ENCODE measurements at places on chromosomes 16 and 17. TPM values are rescaled to one million over a fixed set of nuclear protein-coding genes. Genes with fewer than 3 reads are reported as not detected.

DNA sequence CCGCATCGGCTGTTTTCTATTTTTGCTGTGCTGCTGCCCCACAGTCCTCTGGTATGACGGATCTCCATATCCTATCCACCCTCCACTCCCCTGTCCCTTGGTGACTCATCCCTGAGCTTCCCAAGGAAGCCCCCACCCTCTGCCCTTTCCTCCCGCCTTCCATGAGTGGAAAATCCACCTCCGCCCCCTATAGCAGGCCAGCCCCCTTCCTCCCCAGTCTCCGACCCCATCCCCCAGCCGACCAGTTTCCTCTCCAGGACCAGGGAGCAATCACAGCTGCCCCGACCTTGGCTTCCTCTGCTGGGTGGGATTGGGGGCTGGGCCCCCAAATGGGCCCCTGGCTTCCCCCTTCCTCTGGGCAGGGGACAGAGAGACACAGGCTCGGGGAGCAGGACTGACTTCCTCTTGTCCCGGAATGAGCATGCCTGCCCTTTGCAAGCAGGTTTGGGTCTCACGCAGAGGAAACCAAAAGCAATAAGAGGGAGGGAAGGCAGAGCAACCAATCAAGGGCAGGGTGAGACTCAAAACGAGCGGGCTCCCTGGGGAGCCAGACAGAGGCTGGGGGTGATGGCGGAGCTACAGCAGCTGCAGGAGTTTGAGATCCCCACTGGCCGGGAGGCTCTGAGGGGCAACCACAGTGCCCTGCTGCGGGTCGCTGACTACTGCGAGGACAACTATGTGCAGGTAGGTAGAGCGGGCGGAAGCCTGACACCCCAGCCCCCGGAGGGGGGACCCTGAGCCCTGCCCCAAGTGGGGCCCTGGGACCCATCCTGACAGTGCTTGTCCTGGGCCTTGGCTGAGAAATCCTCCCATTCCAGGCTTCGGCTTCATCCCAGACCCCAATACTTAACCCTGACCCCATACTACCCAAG is at the start of the genes ABI3 and GNGT2:
ABI3 (plus strand) TSS at position 550 of the 872 bp plus-strand sequence; CDS start at position 568, 18 bp downstream.
GNGT2 (minus strand) TSS at position 417 of the 872 bp plus-strand sequence. CDS start 3,152 bp downstream, outside the sequence.
- DNase-seq, result peak; percentile 60

DNA sequence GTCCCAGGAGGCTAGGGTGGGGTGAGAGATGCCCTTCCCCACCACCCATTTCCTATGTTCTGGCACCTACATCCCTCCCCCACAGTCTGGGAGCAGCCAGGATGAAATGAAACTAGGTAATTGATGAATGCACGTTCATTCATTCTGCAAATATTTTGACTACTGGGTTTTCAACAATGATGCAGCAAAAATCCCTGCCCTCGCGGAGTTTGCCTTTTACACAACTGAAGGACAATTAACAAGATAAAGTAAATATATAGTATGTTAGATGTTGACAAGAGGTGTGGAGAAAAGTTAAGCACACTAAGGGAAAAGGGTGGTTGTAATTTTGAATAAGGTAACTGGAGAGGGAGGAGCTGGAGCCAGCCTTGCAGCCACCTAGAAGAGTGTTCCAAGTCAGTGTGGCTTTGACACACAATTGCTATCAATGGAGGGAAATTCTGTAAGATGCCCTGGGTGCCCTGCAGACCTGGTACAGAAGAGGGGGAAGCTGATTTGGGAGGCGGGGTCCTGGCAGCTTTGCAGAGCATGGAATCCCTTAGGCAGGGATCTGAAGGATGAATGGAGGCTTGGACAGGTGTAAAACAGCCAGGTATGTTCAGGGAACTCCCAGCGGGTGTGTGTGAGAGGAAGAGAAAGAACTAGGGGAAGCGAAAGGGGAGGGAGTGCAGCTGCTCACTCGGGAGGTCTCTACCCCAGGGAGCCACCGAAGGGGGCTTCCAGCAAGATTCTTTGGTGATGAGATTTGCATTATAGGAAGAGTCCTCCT is 2.5 kb downstream of the TMEM92 start:
- DNase-seq, result no peak

DNA sequence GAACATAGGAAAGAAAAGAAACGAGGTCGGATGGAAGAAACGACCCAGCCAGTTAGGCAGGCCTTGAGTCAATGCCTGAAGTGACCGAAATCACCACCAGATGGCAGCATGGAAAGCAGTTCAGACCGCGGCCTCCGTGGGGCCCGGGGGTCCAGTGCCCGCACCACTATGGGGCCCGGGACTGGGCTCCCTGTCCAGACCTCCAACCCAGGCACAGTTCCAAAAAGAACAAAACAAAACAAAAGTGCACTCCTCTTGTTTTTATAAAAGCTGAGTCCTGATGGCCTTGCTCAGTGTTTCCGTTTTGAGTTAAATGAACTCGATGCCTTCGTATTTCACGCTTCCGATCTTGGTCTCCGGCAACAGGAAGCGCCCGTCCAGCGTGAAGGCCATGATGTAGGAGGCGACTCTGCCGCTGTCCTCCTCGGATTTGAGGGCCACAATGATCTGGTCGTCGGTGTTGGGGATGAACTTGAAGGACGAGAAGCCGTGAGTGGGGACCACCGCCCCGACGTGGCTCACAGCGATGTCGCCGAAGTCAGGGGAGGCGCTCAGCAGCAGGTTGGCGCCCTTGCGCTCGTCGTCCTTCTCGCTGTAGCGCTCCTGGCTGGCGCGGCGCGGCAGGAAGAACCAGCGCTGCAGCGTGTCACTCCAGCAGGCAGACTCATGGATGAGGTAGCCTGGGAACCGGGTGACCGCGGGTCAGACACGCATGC is 13.7 kb upstream of the LGALS3BP start:
- peak; percentile 52 for DNase-seq

GNAO1 gene
- total RNA-seq, result not detected

Measured in pulmonary artery endothelial cell (primary cell).